ENCODE measurements at places on chromosomes 13 and 19.
A peak's percentile ranks its signal among the peaks of the same experiment; 100 is the strongest.

- DNase-seq: no peak
Observed at GRCh38 chr13:55245005-55245644, 1895.6 kb upstream of the PRR20A start.

GRCh38 chr13:65868099-65868498 is 1362.0 kb downstream of the PCDH9 start:
- DNase-seq: no peak

DNA sequence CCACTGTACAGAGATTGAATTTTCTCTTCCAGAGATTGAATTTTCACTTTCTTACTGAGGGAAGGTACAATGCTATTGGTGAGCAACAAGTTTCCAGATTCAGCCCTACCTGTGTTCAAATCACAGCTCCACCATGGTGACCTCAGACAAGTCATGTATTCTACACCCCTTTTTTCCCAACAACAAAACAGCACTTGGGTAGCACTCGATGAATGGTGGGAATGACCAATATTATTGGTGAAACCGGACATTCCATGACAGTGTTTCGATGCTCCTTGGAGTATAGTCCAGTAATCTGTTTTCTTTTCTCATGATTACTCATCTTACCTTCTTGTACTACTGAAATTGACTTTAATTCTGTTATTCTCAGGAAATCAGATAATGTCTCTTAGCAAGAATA is 266.2 kb upstream of the SOX21 start:
- DNase-seq: no peak

- no peak for DNase-seq
Observed at GRCh38 chr19:29404951-29405727, 120.7 kb upstream of the VSTM2B start.

DNA sequence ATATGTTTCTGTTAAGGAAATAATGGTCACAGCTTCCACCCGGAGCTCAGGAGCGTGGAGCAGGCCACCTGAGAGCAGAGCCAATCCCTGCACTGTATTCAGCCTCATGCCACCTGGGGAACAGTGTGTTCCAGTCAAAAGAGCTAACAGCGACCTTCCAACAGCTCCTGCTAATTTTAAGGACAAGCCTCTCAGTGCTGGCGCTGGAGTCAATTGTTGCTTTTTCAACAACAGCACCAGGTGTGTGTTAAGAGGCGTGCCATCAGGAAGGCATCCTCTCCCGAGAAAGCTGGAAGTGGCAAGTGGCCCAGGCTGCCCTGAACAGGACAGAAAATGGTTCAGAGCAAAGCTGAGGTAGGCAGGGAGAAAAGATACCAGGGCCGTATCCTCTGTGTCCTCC is 102.0 kb downstream of the CACNA1A start:
- no peak for DNase-seq

DNA sequence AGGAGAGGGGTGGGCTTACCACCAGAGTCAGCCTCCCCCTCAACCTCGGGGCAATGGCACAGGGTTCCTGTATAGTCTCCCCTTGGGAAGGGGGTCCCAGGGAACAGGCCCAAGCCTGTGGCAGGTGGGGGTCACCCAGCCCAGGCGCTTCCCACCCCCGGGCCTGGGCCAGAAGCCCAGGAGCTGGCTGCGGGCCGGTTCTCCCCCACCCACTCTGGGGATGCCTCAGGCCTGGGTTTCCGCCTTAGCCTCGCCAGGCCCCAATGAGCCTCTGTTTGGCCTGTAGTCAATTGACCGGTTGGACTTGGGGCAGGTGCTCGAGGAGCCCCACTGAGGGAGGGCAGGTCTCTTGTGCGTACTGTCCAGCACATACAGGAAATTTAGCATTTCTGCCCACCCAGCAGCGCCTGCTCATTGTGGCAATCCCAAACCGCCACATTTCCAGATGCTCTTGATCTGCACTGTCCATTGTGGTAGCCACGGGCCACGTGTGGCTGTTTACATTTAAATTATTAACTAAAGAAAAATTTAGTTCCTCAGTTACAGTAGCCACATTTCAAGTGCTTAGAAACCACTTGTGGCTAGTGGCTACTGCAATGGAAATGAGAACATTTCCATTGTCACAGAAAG is 9.9 kb downstream of the LYL1 start:
- DNase-seq: peak; percentile 58

GRCh38 chr13:61187471-61187870 is 228.2 kb downstream of the PCDH20 start:
- no peak for DNase-seq

DNA sequence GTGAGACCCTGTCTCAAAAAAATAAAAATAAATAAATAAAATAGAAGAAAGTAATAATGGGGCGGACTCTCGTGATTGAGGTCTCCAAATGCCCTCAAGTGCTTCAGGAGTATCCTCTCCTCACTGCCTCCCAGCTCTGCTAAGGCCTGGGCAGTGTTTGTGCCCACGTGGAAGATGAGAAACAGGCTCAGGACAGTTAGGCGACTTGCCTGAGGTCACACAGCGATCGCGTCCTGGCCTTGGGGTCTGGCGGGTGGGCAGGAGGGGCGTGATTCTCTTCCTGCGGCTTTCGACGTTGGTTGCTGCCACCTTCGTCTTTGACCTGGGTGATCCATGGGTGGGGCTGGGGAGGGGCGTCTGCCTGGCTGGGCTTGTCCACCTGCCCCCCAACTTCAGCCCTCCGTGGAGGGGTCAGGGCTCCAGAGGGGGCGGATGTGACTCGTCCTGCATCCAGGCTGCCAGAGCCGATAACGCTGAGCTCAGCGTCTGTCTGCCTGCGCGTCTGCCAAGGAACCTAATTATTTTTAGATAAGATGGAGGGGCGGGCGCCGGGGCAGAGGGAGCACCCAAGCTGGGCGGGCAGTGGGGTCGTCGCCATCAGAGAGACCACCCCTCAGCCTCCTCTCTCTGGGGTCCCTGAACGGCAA is 56.9 kb downstream of the NFIC start:
- no peak for DNase-seq

DNA sequence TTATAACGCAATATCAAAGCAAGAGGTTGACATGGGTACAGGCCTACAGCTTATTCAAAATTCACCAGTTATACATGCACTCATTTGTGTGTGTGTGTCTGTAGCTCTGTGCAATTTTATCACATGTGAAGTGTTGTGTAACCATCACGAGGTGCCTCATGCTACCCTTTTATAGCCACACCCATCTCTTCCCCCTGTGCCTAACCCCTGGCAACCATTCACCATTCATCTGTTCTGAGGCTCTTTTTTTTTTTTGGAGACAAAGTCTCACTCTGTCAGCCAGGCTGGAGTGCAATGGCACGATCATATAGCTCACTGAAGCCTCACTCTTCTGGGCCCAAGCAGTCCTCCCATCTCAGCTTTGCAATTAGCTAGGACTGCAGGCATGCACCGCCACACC is 78.4 kb downstream of the DPF1 start:
- no peak for DNase-seq

DNA sequence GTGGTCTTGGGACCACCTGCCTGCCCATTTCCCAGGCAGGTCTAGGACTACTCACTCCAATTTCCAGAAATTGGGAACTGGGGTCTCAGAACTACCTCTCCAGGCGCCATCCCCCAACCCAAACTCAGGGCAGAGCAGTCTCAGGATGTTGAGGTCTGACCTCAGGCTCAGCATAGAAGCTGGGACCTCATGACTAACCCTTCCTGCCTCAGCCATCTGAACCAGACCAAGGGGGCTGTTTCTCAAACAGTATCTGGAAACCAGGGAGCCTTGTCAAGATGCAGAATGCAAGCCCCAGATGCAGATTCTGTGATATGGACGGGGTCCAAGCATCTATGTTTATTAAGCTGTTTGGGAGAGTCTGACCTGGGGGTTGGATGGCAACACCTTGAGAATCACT is 1.3 kb downstream of the FBXW9 start:
- no peak for DNase-seq

DNA sequence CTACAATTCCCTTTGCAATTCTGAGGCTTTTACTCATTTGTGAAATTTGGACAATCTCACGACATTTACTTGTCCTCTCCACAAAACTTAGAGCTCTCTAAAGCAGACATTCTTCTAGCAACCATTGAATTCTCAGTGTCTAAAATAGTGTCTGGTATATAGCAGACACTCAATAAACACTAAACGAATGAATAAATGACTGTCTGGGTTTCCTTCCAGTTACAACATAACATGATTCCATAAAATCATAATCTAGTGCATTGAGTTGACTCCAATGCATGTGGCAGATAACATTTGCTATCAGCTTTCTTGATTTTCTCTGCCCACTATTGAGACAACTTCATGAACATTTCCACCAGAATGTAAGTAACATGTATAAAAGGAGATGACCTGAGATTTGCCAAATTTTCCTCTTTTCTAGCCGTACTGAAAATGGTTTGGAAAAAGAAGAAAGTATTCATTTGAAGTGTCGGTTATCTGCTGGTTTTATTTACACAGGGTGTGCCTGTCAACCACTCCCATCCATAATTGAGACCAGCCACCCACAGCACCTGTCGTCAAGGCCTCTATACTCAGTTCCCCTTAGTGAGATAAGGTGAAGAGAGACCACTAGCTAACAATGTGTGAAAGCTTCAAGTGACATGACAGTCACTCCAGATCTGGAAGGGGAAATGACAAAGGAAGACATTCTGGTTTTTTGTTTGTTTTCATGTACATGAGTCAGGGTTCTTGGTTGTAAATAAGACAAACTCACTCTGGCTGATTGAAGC is 4.8 kb upstream of the SERP2 start:
- no peak for DNase-seq

DNA sequence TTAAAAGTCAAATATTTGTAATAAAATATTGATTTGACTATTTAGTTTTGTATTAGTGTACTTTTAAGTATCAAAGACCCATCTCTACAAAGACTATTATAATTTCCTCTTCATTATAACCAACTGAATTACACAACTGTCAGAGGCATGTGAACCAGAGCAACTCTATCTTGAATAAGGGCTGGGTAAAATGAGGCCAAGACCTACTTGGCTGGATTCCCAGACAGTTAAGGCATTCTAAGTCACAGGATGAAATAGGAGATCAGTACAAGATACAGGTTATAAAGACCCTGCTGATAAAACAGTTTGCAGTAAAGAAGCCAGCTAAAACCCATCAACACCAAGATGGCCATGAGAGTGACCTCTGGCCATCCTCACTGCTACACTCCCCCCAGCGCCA is 36.2 kb upstream of the ATP12A start:
- peak; percentile 52 for DNase-seq

- no peak for DNase-seq
Observed at GRCh38 chr13:63636316-63636993, 2220.8 kb upstream of the PCDH20 start.

DNA sequence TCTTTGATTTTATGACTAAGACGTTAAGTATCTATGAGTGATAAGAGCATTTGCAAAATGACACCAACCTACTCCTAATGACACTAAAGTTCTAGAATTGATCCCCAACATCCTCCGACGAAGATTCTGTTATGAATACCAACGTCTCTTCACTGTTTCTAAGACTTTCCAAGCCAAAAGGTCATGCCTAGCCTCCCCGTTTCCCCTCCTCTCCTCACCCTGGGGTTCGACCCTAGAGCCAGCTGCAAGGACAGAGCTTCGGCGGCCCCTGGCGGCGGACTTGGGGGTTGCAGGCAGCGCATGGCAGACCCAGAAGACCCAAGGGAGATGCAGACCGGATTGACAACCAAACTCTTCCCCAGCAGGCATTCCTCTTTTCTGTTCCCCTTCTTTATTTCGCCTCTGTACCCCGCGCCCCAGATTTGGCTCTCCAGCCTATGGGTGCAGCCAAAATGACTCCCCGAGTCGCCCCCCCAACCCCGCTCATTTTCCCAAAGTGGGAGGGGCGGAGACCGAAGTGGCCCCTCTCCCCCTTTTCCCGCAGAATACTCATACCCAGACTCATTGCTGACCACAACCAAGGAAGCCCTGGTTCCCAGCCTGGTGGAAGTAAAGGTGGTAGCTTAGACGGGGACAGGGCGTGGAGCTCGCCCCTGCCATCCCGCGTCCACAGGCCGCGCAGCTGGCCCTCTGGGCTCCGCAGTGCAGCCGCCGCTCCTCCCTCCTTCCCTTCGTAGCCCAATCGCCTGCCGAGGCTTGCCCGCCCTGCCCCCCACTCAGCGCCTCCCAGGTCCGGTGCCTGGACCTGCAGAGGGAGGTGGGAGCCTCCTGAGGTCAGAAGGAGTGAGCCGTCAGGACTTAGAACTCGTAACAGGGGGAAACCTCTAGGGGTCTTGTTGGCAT is 4.1 kb upstream of the EML2 start:
- DNase-seq: peak; percentile 74

DNA sequence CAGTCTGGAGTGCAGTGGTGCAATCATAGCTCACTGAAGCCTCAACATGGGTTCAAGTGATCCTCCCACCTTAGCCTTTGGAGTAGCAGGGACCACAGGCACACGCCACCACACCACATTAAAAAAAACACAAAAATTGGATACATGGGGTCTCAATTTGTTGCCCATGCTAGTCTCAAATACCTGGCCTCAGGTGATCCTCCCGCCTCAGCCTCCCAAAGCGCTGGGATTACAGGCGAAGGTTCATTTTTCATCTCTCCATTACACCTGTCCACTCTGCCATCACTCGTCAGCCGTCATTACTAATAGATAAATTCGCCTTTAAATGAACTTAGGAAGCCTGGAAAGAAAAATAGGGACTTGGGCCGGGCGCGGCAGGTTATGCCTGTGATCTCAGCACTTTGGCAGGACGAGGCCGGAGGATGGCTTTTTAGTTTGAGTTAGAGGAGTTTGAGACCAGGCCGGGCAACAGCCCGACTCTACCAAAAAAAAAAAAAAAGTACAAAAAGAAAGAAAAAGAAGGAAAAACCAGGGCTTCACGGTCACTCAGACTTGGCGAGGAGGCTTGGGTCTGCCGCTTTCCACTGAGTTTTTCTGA is 685 bp upstream of the SUPT5H start:
- no peak for DNase-seq

- DNase-seq: peak; percentile 23
Observed at GRCh38 chr13:36131931-36132297, 732 bp upstream of the DCLK1 start.

GRCh38 chr13:78714717-78715116 is 55.8 kb upstream of the OBI1 start:
- no peak for DNase-seq

DNA sequence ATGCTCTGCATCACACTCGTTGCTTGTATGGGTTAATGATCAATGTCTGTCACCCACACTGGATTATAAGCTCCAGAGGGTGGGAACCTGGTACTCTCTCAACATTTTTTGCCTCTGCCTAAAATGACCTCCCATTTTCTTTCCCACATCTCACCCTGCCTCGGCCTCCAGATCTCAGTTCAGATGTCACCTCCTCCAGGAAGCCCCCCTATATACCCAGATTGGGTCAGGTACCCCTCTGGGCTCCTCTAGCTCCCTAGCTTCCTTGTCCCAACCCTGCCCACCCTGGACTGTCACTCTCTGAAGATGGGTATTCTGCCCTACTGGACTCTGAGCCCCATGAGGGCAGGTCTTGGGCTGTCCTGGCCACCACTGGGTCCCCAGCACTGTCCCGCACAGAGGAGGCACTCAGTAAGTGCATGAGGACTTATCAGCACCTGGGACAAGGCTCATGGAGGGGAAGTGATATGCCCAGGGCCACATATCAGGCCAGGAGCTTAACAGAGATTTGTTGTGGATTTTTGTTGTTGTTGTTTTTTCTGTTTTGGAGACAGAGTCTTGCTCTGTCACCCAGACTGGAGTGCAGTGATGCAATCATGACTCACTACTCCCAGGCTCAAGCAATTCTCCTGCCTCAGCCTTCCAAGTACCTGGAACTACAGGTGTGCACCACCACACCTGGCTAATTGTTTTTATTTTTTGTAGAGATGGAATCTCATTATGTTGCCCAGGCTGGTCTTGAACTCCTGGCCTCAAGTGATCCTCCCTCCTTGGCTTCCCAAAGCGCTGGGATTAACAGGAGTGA is 23.8 kb downstream of the PRKD2 start:
- DNase-seq: no peak

Measured in fibroblast of skin of abdomen (primary cell).